Stimulated activated CD4-positive, alpha-beta T cell treated with anti-CD3 and anti-CD28 coated beads, Interleukin-15, amount 100 ng/mL, for 1 hour (primary cell): ENCODE measurements at places on chromosomes 1 and 21.

DNA sequence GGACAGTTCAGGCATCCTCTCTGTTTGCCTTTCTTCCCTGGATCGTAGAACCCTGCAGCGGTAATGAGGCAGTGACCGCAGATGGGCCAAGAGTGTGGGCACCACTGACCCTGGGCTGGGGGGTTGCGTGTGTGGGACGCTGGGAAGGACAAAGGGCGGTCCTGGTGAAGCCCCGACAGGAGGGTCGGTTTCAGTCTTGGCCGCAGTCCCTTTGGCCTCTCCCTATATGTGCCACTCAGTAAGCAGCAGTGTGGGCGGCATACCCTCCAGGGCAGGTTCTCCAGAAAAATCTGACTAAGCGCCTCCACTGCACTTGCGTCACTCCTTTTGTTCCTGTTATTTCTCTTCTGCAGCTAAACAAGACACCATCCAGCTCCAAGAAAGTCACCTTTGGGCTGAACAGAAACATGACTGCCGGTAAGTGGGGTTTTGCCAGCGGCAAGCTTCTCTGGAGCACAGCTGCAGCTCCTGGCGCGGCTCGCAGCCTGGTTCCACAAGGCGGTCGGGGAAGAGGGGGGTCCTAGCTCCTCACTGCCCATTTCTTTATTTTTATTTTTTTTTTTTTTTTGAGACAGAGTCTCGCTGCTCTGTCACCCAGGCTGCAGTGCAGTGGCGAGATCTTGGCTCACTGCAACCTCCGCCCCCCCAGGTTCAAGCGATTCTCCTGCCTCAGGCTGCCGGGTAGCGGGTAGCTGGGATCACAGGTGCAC, 27.7 kb upstream of the PDXK start:
- no peak for DNase-seq

GRCh38 chr1:29853716-29854330, 617.5 kb downstream of the PTPRU start:
- DNase-seq: no peak

DNA sequence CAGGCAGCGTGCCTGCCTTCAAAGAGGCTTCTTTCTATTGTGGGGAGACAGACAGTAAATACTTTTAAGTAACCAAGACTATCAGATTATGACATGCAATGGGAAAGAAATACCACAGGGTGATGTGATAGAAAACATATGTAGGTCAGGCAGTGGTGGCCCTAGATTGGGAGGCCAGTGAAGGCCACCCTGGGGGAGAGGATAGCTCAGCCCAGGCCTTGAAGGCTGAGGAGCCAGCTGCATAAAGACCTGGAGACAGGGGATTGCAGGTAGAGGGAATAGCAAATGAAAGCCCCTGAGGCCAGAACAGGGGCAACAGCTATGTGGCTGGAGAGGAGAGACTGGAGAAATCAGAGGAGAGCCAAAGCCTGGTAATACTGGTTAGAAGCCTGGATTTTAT, 4.0 kb downstream of the SOX13 start:
- no peak for DNase-seq

- DNase-seq: no peak
Observed at GRCh38 chr1:203031467-203031866, 5.2 kb downstream of the PPFIA4 start.

GRCh38 chr1:212650228-212650627, 41.7 kb downstream of the ATF3 start:
- no peak for DNase-seq

- no peak for DNase-seq
Observed at GRCh38 chr1:52323731-52324130, 42.3 kb downstream of the CC2D1B start.

DNA sequence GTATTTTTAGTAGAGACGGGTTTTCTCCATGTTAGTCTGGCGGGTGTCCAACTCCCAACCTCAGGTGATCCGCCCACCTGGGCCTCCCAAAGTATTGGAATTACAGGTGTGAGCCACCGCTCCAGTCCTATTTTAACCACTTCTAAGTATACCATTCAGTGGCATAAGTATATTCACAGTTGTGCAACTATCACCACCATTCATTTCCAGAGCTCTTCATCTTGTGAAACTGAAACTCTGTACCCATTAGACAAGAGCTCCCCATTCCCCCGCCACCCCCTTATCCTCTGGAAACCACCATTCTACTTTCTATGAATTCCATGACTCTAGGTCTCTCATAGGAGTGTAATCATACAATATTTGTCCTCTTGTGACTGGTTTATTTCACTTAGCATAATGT, 40.2 kb upstream of the CAMTA1 start:
- DNase-seq: no peak

DNA sequence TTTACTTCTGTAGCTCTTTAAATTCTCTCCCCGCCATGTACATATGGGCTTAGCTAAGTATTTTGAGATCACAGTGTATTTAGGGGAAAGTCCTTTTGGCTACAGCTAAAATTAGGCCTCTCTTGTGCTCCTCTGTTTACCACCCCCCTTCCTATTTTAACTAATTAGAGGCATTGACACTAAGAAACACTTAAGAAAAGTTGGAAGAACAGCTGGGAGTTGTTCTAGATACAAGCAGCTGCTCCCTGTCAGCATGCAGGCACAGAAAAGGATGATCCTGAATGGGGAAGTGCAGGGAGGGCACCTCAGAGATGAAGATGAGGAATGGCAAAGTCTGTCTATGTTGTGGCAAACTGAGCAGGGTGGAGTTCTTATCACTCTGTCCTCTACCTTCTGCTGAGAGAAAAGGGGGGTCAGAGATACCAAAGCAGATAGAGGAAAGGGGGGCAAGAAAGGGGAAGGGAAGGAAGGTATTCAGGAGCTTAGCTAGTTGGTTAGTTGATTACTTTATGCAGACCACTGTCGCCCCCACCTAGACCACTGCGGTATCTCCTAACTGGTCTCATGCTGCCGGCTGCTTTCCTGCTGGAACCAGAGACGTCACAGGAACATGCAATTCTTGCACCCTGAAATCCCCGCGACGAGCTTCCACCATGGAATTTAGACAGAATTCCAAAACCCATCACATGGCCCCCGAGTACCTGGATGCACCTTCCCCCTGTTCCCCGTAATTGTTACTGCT, 82.4 kb upstream of the HOOK1 start:
- DNase-seq: no peak

GRCh38 chr1:31869449-31869848, 53.6 kb upstream of the SPOCD1 start:
- no peak for DNase-seq

- no peak for DNase-seq
Observed at GRCh38 chr1:14552246-14552965, 46.1 kb upstream of the KAZN start.

DNA sequence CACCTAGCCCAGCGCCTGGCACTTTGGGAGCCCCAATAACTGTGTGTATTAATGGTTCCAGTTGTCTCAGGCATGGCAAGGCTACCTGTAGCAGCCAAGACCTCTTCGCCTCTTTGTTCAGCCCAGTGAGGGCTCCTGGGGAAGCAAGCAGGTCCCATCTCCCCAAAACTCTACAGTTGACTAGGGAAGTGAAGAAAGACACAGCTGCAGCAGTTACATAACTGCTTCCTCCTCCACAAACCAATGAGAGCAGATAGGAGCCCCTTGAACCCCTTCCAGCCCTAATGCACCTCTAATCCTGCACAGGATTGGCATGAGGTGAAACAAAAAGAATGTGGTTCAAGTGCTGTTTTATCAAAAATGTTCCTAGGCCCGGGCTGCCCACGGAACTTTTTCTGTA, 100.5 kb downstream of the SYF2 start:
- no peak for DNase-seq

GRCh38 chr1:181936768-181937581, 124.5 kb downstream of the ZNF648 start:
- DNase-seq: no peak

DNA sequence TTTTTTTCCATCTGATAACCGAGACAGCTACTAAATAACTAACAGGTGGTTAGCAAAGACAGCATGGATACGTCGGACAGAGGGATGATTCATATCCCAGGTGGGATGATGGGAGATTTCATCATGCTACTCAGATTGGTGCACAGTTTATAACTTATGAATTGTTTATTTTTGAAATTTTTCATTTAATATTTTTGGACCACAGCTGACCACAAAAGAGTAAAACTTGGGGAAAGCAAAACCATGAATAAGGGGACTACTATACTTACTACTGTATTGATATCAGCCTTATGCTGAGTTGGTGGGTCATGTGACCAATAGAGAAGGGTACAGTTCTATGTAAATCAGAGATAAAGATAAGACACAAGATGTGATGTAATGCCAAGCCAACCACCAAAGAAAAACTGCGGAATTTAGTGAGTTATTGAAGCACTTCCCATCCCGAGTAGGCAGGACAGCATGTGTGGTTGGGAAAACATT, 248.1 kb upstream of the C1orf105 start:
- DNase-seq: no peak

GRCh38 chr21:23578027-23578426, 2029.3 kb downstream of the MRPL39 start:
- no peak for DNase-seq

- DNase-seq: no peak
Observed at GRCh38 chr1:56063461-56063860, 515.9 kb downstream of the PLPP3 start.

- no peak for DNase-seq
Observed at GRCh38 chr1:14835725-14836124, 237.2 kb downstream of the KAZN start.

DNA sequence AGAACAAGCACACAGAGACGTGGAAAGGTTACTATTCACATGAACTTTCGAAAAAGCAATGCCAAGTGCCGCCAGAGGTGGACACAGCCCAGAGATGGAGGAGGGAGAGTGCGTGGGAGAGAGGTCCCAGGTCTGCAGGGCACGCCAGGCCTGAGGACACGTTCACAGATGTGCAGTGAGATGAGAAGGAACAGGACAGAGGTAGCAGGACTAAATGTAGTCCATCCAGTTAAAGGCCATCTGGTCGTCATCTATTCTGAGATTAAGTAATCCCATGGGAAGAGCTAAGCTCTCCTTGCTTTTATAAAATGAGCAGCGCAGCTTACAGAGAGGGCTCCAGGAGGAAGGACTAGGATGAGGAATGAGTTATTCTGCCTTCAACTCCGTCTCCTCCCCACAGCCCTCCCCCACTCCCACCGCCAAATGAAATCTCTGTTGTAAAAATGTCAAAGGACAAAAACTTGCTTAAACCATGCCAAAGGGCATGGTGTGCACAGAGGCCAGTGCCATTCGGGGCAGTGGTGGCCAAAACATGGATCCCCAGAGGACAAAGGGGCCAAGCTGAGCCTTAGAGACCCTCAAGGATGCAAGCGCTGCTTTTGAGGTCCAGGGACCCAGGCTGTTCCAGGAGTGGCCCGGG, 85.4 kb upstream of the SLC25A33 start:
- no peak for DNase-seq

GRCh38 chr1:203349773-203350524, 973 bp downstream of the FMOD start:
- no peak for DNase-seq

- DNase-seq: no peak
Observed at GRCh38 chr1:20371411-20371810, 80.7 kb downstream of the VWA5B1 start.

GRCh38 chr1:11878891-11879190, 20.1 kb upstream of the NPPB start:
- no peak for DNase-seq

DNA sequence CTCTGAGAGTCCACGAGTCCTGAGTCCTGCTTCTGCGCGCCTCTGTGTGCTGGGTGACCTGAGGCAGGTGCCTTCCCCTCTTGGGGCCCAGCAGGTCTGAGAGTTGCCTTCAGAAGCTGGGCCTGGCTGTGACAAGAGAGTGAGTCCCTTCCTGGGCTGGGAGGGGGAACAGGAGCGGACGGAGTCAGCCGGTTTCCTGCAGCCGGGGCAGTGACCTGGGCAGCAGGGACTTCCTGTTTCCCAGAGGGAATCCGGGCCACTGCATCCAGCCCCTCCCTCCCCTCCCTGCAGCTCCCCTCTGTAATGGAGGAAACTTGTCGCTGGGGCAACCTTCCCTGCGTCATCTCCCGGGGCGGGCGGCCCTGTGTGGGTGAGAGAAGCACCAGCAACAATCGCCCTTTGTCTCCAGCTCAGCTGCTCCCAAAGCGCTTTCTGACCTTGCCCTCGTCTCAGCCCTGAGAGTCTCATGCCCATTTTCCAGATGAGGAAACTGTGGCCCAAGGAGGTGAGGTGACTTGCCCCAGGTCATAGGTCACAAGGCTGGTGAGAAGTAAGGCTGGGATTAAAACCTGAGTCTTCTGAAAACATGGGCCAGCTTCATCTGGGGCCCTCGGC, 61.1 kb downstream of the SDC3 start:
- no peak for DNase-seq

DNA sequence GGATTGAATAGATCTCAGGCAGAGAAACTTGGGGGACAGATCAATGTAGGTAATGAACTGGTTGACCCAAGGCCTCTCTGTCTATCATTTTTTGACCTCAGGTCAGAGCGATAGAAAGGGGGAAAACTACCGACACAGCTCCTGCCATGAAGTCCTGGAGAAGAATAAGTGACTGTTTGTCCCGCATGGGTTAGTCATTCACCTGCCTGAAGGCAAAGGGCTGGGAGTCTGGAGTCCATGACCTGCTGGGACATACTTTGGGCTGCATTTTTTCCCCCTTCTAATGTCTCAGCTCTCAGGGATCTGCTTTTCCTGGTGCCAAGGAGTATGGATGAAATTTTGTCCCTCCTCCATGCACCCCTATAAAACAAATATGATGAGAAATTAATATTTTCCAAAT, 1.6 kb upstream of the ROR1 start:
- DNase-seq: no peak
